ENCODE measurements at places on chromosomes 6 and 20.
A peak's percentile ranks its signal among the peaks of the same experiment; 100 is the strongest.

GRCh38 chr6:44234101-44235025, 11.0 kb downstream of the SLC29A1 start:
- DNase-seq = no peak

DNA sequence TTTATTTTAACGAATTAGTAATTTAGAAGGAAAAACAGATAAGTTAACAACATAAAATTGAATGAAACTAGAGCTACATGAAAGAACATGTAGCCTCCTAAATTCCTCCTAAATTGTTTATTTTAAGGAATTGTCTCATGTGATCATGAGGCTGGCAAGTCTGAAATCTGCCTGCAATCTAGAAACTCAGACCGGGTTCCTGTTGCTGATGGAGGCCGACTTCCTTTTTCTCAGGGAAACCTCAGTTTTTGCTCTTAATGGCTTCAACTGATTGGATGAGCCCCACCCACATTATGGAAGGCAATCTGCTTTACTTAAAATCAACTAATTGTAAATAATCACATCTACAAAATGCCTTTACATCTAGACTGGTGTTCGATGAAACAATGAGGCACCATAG, 267.6 kb upstream of the PRND start:
- DNase-seq = no peak

DNA sequence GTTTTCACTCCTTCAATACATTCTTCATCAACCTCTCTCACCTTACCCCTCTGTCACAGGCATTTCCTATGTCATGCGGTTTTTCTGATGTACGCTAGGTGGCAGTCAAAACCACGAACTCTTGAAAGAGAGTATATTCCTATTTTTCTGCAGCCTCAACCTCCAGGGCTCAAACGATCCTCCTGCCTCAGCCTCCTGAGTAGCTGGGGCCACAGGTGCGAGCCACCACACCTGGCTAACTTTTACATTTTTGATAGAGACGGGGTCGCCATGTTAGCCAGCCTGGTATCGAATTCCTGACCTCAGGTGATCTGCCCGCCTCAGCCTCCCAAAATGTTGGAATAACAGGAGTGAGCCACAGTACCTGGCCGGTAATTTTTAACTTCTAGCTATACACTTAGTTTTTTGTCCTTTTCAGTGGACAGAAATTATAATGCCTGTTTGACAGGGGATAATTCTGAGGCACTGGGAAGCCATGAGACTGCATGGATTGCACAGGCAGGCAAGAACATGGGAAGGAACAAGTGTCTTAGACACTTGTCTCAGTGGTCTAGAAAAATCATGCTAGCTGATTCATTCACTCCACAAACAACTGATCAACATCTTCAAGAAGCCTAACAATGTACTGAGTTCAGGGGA, 22.5 kb upstream of the HFE start:
- peak; percentile 45 for DNase-seq

DNA sequence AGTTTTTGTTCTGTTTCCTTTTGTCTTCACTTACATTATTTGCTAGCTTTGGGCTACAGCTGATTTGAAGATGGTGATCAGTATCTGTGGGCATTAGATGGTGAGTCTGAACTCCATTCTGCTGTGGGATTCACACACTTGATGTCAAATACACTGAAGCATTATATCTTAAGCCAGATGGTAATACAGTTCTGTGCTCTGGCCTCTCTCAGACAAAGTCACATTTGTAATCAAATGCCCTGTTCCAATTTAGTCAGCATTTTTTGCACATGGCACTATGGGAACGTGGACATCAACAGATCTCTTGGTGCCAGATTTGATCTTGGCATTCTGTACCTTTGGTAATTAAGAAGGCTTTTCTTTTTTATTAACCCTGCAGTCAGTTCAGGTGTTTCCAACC, 56.0 kb downstream of the SASH1 start:
- no peak for DNase-seq

DNA sequence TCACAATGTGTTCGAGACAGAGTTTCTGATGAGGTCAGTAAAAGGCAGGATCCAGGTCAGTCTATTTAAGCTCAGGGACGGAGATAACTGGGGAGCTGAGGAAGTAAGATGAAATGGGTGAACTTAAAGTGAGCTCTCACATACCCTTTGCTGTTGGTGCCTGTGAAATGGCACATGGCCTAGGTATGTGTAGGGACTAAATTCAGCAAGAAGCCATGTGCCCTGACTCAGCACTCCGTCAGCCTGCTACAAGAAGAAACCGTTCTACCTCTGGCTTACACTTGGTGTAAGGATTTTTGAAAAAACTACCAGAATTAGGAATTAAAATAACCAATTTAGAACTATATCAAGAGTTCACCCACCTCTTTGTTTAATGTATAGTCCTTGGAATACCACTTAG, 41.1 kb upstream of the TRDN start:
- no peak for DNase-seq

Data from NCI-H2081 treated with DMSO at 0.1 percent for 48 hours (cell line).